ENCODE measurements at places on chromosomes 7 and 10.

GRCh38 chr7:18831943-18832342 lies 285.5 kb downstream of the TWIST1 start:
- DNase-seq = no peak

DNA sequence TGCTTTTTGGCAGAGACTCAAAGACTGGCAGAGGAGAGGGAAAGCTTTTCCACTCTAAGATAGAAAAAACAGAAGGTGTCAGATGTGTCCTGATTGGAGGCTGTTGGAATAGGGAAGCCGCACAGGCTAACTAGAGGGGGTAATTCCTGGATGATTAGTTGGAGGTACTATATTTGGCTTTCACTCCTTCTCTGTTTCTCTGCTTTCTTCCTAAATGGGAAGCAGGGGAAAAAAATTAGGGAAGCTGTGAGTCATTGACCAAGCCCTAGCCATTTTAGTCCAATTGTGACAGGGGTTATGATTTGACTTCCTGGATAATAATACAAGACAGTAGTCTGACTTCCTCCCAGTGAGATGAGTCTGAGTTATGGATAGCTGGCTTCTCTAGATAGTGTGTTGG lies 475.2 kb upstream of the CELF2 start:
- no peak for DNase-seq

DNA sequence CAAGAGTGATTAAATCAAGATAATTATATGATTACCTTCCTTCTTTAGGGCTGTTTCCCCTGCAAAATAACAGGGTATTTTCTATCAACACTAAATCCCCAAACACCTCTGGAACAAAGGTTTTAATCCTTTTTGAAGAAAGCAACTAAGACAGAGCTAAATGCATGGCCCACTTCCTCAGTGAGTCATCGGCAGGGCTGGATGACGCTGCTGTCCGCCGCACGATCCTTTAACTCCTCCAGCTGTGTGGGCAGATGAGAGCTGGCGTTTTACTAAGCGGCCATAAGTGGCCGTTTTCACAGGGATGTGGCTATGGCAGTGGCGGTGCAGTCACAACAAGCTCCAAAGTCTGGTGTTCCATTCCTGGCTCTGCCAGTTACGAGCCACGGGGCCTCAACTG lies 76.0 kb upstream of the C1QL3 start:
- no peak for DNase-seq

GRCh38 chr10:118965645-118966044 lies 63.9 kb upstream of the NANOS1 start:
- no peak for DNase-seq

GRCh38 chr7:120052884-120053382 lies 220.0 kb upstream of the KCND2 start:
- DNase-seq = no peak

- no peak for DNase-seq
Measured at GRCh38 chr7:30869794-30870611, 41.6 kb upstream of the AQP1 start.

GRCh38 chr10:118832241-118832651 lies 77.5 kb upstream of the CACUL1 start:
- DNase-seq = no peak

GRCh38 chr10:1243486-1244234 lies 187.5 kb downstream of the WDR37 start:
- no peak for DNase-seq

GRCh38 chr7:134795231-134795630 lies 15.8 kb downstream of the CALD1 start:
- no peak for DNase-seq

DNA sequence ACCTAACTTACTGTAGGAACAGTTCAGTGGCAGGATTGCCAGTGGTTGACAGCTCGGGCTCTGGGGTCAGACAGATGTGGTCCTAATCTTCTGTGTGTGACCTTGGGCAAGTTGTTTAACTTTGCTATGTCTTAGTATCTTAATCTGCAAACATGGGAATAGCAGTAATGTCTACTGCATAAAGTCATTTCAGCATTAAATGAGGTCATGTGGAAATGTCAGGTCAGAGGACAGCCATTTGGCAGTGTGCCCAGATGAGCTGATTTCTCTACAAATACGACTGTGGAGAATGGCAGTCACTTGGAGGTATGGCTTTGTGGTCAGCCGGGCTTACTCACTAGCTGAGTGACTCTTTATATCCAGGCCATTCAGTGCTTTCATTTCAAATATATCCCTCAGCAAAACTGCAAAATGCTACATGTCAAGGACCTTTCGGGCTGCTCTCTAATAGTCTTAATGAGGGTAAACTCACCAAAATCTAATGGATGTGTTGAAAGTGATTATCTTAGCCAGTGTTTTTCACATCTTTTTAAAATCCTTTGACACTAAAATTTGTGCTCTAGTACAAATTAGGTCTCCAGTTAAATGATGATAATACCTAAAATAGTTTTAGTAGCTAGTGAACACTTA lies 171.4 kb downstream of the ST7 start:
- DNase-seq = no peak

DNA sequence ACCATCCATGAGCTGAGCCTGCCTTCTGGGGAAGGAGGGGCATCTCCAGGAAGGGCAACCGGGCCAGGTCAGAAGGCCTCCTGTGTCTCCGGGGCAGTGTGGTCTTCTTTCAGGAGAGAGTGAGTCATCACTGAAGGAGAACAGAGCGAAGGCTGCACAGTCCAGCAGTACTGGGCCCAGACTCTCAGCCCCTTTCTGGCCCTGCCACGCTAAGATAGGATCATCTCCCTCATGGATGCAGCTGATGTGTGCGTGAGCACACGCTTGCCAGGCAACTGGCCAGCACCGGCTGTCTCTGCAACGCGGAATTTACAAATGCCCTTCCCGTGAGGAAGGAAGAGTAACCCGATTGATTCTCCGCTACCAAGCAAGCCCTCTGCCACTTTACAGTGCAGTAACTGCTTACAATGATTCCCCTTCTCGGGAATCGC lies 328.2 kb downstream of the TNS3 start:
- DNase-seq = no peak

- no peak for DNase-seq
Measured at GRCh38 chr10:84334811-84335210, 6.4 kb downstream of the CCSER2 start.

GRCh38 chr10:71933651-71934050 lies 30.5 kb upstream of the CHST3 start:
- DNase-seq = no peak

DNA sequence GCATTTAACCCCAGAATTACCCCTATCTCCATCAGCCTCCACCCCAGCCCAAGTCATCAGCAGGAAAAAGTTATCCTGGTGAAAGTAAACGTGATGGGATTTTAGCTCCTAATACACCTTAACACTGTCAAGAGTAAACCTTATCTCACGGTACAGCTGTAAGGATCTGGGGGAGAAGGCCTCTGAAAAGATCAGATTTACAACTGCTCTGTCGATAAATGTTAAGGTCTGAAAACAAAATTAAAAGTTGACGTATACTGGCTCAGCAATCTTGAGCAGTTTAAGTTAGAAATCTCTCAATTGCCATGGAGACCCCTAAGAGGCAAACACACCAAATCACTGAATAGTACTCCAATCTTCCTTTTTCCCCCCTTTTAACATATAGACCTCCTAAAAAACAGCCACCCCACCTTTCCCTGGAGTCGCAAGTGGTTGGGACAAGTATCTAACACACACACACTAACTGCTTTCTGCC lies 6.1 kb downstream of the SKAP2 start:
- no peak for DNase-seq

DNA sequence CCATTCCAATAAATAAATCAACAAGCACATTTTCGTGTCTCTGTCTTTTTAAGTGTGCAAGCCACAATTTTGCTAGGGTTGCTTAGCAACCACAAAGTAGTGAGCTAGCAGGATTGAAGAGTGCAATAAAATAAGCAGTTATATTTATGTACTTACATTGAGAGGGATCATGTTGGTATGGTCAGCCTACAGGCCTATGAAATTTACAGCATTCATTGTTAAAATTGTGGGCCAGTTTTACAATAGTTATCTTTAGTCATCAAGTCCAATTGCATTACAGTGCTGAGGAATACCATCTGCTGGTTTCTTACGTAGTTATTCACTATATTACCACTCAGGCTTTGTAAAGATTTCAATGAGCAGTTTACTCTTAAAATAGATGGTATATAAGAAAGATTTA lies 192.5 kb upstream of the POT1 start:
- no peak for DNase-seq

DNA sequence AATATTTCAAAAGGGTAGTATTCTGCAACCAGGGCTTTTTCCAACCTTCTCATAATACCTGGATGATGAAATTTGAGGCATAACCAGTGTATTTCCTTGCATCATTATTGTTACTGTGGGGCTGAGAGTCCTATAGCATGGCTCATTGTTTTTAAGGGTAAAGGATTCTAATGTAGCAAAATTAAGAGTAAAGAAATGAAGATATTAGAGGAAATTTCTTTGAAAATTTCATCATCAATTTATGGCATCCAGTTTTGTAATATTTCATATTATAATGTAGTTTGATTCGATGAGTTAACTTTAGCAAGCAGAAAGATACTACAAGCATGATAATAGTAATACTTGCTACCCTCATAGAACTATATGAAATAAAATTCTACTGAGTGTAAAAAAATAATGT lies 387.3 kb upstream of the LRGUK start:
- DNase-seq = no peak

DNA sequence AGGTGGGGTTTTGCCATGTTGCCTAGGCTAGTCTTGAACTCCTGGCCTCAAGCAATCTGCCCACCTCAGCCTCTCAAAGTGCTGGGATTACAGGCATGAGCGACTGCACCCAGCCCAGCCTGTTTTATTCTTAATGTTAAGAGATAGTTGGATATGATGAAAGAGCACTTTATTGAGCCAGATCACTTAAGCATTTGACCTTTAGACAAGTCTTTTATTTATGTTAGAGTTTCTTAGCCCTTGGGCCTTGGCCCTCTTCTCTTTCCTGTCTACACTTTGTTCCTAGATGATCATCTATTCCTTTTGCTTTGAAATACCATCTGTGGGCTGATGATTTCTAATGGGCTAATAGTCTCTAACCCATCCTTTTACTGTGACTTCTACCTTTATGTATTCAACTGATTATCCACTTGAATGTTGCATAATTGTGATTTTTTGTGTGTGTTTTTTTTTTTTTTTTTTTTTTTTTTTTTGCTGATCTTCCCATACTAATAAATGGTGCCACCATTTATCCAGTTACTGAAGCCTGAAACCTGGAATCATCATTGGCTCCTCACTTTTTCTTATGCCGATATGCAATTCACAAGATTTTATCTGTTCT lies 34.8 kb downstream of the BTRC start:
- no peak for DNase-seq

- no peak for DNase-seq
Measured at GRCh38 chr10:30742471-30742870, 112.9 kb upstream of the LYZL2 start.
